ENCODE measurements at places on chromosomes 7 and 10.

- no peak for DNase-seq
Observed at GRCh38 chr10:43689618-43689954, 40.9 kb upstream of the ZNF32 start.

DNA sequence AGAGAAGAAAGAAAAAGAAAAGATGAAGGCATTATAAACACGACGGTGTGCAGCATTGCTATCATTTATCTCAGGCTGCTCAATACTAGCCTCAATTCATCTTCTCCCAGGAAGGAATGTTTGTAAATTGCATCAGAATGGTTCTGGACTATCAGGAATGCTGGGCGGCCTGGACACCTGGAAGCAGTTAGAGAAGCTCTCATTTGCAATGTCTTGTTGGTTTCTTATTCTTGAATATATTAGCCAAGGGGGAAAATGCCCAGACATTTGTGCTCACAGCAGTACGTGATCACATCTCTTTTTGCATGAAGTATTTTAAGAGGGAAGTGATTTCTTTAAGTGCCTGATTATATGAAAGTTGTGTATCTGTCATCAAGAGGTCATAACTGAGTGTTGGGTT, 85.6 kb upstream of the IMMP2L start:
- DNase-seq: no peak

- DNase-seq: peak; percentile 5
Observed at GRCh38 chr10:91635401-91636400, 2.8 kb upstream of the PPP1R3C start.

DNA sequence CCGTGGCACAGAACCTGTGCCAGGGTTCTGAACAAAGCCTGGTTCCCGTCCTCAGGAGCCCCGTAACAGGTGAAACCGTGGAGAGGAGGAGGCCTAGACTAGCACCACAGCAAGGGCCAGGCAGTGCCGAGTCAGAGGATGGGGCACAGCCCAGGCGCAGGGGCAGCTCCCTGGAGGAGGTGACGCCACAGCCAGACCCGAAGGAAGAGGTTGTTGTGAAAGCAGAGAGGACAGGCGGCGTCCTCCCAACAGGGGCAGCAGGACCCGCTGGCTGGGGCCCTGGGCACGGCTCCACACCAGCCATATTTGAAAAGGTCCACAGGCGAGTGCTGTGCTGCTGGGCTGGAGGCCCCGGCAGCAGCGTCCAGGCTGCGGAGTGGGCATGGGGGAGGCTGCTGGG, 25.7 kb downstream of the DAGLB start:
- DNase-seq: no peak

DNA sequence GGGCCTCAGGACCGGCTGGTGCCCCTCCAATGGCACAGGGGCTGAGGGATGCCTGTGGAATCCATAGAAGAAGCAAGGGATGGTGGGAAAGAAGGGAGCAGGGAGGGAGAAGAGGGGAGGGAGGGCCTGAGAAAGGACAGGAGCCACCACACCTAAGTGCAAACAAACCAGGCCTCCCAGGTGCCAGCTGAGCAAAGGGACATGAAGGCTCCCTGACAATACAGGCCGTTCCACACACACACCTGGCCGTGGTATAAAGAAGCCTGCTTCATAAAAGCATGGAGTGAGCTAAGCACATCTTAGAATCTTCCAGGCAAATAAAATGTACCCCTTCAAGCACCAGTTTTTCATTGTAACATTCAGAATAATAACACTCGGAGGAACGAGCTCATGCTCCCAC, 54.0 kb downstream of the OAT start:
- DNase-seq: no peak

GRCh38 chr10:69468751-69469089, 17.5 kb downstream of the TSPAN15 start:
- DNase-seq: no peak

GRCh38 chr7:148799893-148800555, 84.1 kb downstream of the EZH2 start:
- no peak for DNase-seq

DNA sequence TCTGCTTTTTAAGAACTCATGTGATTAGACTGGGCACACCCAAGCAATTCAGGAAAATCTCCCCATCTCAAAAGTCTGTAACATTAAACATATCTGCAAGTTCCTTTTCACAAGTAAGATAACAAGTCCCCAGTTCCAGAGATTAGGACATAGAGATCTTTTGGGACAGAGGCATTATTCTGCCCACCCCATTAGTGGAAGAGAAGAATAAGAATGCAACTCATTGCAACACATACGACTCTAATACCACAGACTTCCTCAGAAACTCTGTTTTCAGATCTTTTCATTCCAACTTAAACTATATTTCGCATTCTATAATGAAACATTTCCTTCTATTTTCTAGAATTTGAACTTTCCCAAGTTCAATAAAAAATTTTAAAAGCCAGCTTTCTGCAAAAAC, 137.7 kb downstream of the SEMA3C start:
- DNase-seq: no peak

DNA sequence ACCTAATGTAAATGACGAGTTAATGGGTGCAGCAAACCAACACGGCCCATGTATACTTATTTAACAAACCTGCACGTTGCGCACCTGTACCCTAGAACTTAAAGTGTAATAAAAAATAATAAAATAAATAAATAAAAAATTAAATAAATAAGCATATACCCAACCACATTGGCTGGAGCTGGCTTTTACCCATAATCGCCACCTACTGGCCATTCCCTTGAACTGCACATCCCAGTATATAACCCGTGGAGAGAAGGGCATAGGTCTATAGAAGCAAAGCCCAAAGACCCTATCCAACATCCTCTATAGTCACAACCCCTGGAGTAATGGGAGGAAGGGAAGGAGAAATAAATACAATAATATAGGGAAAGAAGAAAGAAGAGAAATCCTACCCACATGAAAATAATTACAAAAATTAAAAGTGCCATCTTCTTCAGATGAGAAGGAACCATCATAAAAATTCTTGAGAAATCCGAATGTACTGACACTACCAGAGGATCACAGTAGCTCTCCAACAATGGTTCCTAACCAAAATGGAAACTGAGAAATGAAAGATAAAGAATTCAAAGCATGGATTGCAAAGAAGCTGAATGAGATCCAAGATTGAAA, 65.6 kb downstream of the TWIST1 start:
- no peak for DNase-seq

DNA sequence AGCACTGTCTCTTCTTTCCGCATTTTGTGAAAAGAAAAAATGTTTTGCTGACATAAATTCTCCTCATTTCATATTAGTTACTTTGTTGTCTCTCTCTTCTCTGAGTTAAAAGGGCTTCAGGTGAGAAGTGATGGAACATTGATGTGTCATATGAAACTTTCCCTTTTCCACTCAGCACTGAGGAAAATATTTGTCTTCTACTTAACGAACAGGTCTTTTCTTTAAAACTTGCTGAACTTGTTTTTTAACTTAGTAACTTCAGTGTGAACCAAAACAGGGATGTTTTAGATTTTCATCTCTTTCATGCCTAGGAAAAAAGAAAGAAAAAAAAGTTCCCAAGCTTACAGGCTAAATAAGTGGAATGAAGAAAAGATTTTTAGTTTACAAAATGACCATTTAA, 19.0 kb upstream of the TSPAN12 start:
- DNase-seq: no peak

GRCh38 chr7:151123822-151124464, 37.7 kb downstream of the AGAP3 start:
- peak; percentile 81 for DNase-seq

GRCh38 chr7:28168393-28169158, 12.0 kb downstream of the JAZF1 start:
- DNase-seq: no peak

DNA sequence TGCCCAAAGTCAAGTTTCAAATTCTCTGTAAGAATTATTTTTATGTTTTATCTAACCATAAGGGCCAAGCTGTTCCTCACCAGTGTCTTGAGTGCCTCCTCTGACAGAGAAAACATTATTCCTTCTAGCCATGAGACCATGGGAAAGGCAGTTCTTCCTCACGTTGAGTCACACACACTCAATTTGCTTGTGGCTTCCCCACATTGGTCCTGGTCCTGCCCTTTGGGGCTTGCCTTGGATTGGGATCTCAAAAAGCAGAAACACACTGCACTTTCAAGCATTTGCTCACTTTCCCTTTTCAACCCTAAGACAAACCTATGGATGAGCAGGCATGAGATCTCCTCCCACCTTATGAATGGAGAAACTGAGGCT, 248.3 kb upstream of the IGFBP3 start:
- DNase-seq: no peak

GRCh38 chr10:12538491-12538995, 189.2 kb downstream of the CAMK1D start:
- no peak for DNase-seq

GRCh38 chr10:67098461-67098860, 172.6 kb downstream of the LRRTM3 start:
- DNase-seq: no peak

DNA sequence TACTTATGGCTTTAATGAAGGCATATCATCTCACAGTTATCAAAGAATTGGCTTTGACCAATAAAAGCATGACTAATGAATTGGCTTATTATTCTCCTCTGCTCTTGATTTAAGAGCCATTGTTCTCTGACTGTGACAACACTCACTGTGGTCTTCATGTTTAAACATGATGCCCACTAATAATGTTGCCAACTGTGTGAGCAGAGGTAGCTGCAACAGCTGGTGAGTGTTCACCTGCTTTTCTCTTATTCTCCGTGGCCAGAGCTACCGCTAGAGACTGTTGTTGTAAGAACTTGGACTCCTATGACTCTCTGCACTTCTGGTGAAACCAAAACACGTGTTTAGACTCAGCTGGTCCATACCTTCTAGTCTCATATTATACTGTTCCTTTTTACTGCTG, 335.9 kb downstream of the XPNPEP1 start:
- DNase-seq: no peak

GRCh38 chr7:7709291-7709690, 9.1 kb downstream of the RPA3 start:
- DNase-seq: no peak

DNA sequence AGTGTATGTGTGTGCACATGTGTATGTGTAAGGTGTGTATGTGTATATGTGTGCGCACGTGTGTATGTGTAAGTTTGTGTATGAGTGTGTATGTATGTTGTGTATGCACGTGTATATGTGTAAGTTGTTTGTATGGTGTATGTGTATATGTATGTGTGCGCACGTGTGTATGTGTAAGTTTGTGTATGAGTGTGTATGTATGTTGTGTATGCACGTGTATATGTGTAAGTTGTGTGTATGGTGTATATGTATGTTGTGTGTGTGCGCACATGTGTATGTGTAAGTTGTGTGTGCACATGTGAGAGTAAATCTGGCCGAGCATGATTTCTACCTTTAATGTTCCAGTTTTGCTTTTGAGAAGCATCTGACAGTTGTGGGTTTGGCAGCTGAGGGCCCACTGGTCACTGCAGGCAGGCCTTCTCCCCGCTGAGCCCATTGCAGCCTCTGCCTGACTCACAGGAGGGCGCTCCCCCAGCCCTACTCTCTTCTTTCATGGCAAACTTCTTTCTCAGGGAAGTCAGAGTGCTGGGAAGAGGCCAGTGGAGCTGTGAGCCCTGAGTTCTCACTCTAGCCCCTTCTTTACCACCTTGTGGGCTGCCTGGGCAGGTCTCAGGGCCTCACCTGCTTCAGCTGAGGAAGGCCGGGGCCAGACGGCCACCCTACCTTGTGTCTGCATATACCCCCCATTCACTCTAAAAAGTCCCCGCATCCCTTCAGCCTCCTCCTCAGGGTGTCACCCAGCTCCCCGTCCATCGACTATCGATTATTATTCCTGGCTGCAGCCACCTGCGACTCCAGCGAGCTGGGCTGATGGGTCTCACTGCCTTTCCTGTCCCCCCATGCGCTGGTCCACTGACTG, 11.2 kb downstream of the WDR86 start:
- DNase-seq: no peak

GRCh38 chr10:25849988-25850387, 84.0 kb upstream of the MYO3A start:
- no peak for DNase-seq

Measured in NCI-H2107 (cell line).